ENCODE measurements at places on chromosomes 5 and 9. TPM values are rescaled to one million over a fixed set of nuclear protein-coding genes. Genes with fewer than 3 reads are reported as not detected.

GRCh38 chr5:178991190-178992145 is 3.7 kb downstream of the GRM6 start:
- H3K27me3 ChIP-seq, result no peaks in the 10 kb centered on the region
- H3K36me3 ChIP-seq, result no peaks in the 10 kb centered on the region
- no peaks in the 10 kb centered on the region for H3K4me1 ChIP-seq
- no peak overlapping the region for H3K27ac ChIP-seq

GRCh38 chr9:137171149-137171900 is 531 bp downstream of the TMEM210 start:
- H3K27me3 ChIP-seq, result peaks cover 58% of the 10 kb centered on the region
- H3K27ac ChIP-seq, result no peak overlapping the region
- H3K4me1 ChIP-seq, result peaks cover 5% of the 10 kb centered on the region

- H3K36me3 ChIP-seq, result peaks cover 51% of the 10 kb centered on the region
- H3K27ac ChIP-seq, result no peak overlapping the region
- no peak for DNase-seq
- peaks cover 10% of the 10 kb centered on the region for H3K4me1 ChIP-seq
- H3K4me3 ChIP-seq, result no peak overlapping the region
Observed at GRCh38 chr5:140565780-140566095, 1.1 kb downstream of the SLC35A4 start.

GRCh38 chr5:68169903-68170302 is 45.7 kb upstream of the PIK3R1 start:
- DNase-seq, result no peak
- H3K27me3 ChIP-seq, result no peaks in the 10 kb centered on the region
- H3K4me3 ChIP-seq, result no peak overlapping the region
- no peak overlapping the region for H3K27ac ChIP-seq
- H3K4me1 ChIP-seq, result no peaks in the 10 kb centered on the region
- H3K36me3 ChIP-seq, result no peaks in the 10 kb centered on the region

DNA sequence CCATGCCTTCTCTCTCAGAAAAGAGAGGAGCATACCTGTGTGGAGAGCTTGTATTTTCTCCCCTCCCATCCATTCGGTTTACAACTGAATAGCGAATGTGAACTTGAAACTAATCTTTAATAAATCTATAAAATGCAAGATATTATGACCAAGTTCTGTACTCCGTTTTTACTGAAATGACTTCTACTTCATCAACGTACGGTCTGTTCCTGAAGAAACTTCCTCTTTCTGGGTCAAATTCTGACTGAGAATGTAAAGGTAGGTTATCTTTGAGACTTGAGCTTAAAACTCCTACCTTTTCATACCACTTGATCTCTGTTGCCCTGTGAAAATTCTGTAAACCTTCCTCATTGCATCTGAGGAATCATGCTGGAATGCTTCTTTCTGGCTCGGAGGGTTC is 4.2 kb upstream of the CTNNAL1 start:
- H3K4me1 ChIP-seq, result no peaks in the 10 kb centered on the region
- no peaks in the 10 kb centered on the region for H3K27me3 ChIP-seq
- no peak for DNase-seq

DNA sequence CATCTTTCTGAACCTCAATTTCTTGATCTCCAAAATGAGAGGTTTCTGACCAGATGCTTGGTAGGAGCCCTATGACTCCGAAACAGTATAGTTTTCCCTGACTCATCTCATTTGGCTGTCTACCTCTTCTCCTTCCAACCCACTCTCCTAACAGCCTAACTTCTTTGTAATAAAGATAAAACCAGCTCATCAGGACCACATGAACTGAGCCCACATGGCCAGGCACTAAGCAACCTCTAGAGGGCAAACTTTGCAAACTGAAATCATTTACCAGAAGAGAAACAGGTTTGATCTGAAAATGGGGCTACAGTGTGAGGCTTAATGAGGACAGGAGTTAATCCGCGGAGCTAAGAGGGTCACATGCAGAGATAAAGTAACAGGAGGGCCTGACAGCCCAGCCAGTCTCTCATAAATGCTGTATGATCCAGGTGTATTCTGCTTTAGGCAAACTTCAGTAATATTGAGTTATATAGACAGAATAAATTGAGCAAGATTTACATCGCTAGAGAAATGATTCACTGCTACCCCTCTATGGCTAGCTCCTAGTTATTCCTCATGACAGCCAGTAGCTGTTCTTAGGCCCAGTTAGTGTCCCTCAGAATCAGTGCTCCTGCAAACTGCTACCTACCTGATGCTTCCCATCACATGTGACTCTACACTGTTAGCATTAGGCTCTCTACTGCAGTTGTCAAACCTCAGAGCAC is 64.6 kb downstream of the ABCA1 start:
- DNase-seq, result peak; percentile 65
- no peak overlapping the region for H3K27ac ChIP-seq
- no peaks in the 10 kb centered on the region for H3K27me3 ChIP-seq
- peaks cover 2% of the 10 kb centered on the region for H3K36me3 ChIP-seq
- H3K4me3 ChIP-seq, result no peak overlapping the region

GRCh38 chr5:96634881-96635280 is 27.3 kb upstream of the CAST start:
- no peak overlapping the region for H3K27ac ChIP-seq
- DNase-seq, result no peak
- H3K4me1 ChIP-seq, result no peaks in the 10 kb centered on the region
- H3K36me3 ChIP-seq, result no peaks in the 10 kb centered on the region
- H3K27me3 ChIP-seq, result no peaks in the 10 kb centered on the region

- H3K4me3 ChIP-seq, result no peak overlapping the region
- H3K4me1 ChIP-seq, result no peaks in the 10 kb centered on the region
- H3K27me3 ChIP-seq, result no peaks in the 10 kb centered on the region
- DNase-seq, result no peak
- H3K36me3 ChIP-seq, result no peaks in the 10 kb centered on the region
Observed at GRCh38 chr9:69916950-69917349, 96.3 kb downstream of the CFAP95 start.

GRCh38 chr5:78547731-78548615 is 100.6 kb downstream of the LHFPL2 start:
- no peaks in the 10 kb centered on the region for H3K4me1 ChIP-seq
- peak; percentile 35 for DNase-seq
- H3K27me3 ChIP-seq, result no peaks in the 10 kb centered on the region
- no peak overlapping the region for H3K4me3 ChIP-seq

DNA sequence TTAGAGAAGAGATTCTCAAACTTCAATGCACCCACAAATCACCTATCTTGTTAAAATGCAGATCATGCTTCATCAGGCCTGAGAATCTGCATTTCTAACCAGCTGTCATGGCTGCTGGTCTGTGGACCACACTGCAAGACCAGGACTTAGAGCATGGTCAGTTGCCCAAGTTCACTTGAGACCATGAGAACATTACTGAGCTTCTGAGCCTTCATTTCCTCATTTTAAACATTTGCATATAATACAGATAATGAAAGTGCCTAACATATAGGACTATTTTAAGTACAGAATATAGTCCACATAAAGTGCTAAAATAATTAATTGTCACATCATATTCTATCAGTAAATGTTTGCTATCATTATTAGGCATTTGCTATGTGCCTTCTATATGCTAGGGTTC is 260.8 kb upstream of the TNC start:
- DNase-seq, result no peak
- H3K4me3 ChIP-seq, result no peak overlapping the region

The OR1J2 gene
- polyA plus RNA-seq, result not detected

The SH3GL2 gene
- 0.70 TPM for polyA plus RNA-seq

- no peak for DNase-seq
- no peak overlapping the region for H3K4me3 ChIP-seq
Observed at GRCh38 chr9:26159575-26160392, 481.5 kb upstream of the TUSC1 start.

GRCh38 chr9:127219520-127219919 is 45.1 kb upstream of the GARNL3 start:
- no peaks in the 10 kb centered on the region for H3K27me3 ChIP-seq
- no peaks in the 10 kb centered on the region for H3K4me1 ChIP-seq
- H3K27ac ChIP-seq, result no peak overlapping the region
- H3K36me3 ChIP-seq, result no peaks in the 10 kb centered on the region
- no peak overlapping the region for H3K4me3 ChIP-seq
- no peak for DNase-seq

- no peak overlapping the region for H3K4me3 ChIP-seq
- H3K27me3 ChIP-seq, result no peaks in the 10 kb centered on the region
- H3K4me1 ChIP-seq, result no peaks in the 10 kb centered on the region
- DNase-seq, result no peak
Observed at GRCh38 chr5:43279548-43280274, 33.5 kb downstream of the HMGCS1 start.

The CSF1R gene
- 4.1 TPM for polyA plus RNA-seq

DNA sequence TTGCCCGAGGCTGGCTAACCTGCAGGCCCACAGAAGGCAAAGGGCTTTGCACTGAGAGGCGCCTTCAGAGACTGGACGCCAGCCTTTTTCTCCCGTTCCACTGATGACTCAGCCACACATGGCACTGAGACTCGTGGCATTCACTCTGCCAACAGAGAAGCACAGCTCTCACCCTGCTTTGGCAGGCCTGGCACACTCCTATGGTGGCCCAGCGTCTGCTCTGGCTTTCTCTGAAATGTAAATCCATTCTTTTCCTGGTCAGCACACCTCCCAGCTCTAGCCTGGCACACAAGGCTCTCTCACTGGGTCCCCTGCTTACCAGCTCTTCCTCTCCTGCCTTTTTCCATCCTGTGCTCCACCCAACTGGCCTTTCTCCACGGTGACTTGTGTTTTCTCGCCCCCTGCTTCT is 5.9 kb upstream of the MELK start:
- H3K4me1 ChIP-seq, result no peaks in the 10 kb centered on the region
- H3K36me3 ChIP-seq, result no peaks in the 10 kb centered on the region
- H3K4me3 ChIP-seq, result no peak overlapping the region
- H3K27me3 ChIP-seq, result no peaks in the 10 kb centered on the region

DNA sequence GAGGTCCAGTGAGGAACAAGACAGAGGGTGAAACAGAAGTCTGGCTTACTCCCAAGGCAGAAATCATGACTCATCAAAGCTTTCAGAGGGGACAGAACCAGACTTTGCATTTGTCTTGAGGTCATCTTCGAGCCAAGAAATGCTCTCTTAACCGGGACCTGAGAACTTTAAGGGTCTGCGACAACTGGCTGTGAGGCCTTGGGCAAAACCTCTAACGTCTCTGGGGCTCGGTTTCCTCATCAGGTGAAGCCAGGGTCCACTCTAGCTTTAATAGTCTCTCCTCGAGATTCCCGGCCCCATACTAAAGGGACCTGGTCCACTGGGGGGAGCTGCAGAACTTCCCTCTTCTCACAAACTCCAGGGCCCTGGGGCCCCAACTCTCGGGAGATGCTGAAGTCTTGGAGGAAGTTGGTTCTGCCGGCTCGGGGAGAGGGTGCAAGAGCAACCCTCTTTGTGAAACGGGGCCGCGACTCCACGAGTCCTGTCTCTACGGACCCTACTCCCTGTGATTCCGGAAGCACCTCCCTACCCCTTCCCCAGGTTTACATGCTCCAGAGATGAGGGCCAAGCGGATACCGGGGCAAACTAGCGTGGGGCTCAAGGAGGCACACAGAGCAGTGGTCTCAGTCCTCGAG is 2.6 kb downstream of the GLIS3 start:
- no peaks in the 10 kb centered on the region for H3K36me3 ChIP-seq
- H3K4me1 ChIP-seq, result no peaks in the 10 kb centered on the region
- peak overlapping the region; percentile 79 for H3K27ac ChIP-seq
- H3K4me3 ChIP-seq, result peak overlapping the region; percentile 75
- peak; percentile 71 for DNase-seq

- no peaks in the 10 kb centered on the region for H3K27me3 ChIP-seq
- no peaks in the 10 kb centered on the region for H3K4me1 ChIP-seq
- no peaks in the 10 kb centered on the region for H3K36me3 ChIP-seq
Observed at GRCh38 chr5:92518318-92518904, 1062.6 kb downstream of the NR2F1-AS1 start.

GRCh38 chr9:128565578-128565977 is 13.2 kb downstream of the SPTAN1 start:
- H3K27me3 ChIP-seq, result no peaks in the 10 kb centered on the region
- no peak overlapping the region for H3K4me3 ChIP-seq
- peaks cover 42% of the 10 kb centered on the region for H3K36me3 ChIP-seq
- DNase-seq, result no peak
- H3K27ac ChIP-seq, result no peak overlapping the region

GRCh38 chr9:96612105-96612965 is 7.3 kb downstream of the CDC14B start:
- no peaks in the 10 kb centered on the region for H3K27me3 ChIP-seq
- H3K4me3 ChIP-seq, result no peak overlapping the region
- H3K4me1 ChIP-seq, result no peaks in the 10 kb centered on the region
- peak; percentile 81 for DNase-seq

GRCh38 chr9:8489835-8490234 is 690.3 kb upstream of the DMAC1 start:
- no peak overlapping the region for H3K4me3 ChIP-seq
- no peaks in the 10 kb centered on the region for H3K27me3 ChIP-seq
- no peaks in the 10 kb centered on the region for H3K4me1 ChIP-seq
- H3K36me3 ChIP-seq, result no peaks in the 10 kb centered on the region
- no peak for DNase-seq
- no peak overlapping the region for H3K27ac ChIP-seq

DNA sequence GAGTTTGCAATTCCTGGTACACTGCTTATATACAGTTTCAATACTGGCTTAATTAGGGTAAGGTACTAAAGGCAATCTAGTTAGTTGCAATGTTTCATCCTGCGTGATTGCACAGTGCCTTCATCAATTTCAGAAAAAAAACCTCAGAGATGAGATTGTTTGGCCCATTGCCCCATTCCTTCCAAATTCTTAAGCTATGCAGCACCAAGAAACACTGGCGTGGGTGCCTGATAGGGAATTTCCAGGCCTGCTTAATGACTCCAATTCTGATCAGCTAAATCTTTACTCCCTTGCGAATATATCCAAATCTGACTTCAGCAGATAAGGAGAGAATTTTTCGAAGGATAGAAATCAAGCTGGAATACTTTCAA is 35.9 kb upstream of the GAS1 start:
- no peaks in the 10 kb centered on the region for H3K4me1 ChIP-seq
- no peaks in the 10 kb centered on the region for H3K27me3 ChIP-seq
- H3K4me3 ChIP-seq, result no peak overlapping the region
- H3K27ac ChIP-seq, result no peak overlapping the region

GRCh38 chr5:179907556-179908324 is at the start of gene TBC1D9B:
TSS of gene TBC1D9B (minus strand) at chr5:179907897. CDS start at chr5:179907821, 76 bp downstream.
- peak; percentile 87 for DNase-seq
- H3K27ac ChIP-seq, result peak within 1 kb of the TSS; percentile 40
- no peaks in the 10 kb centered on the region for H3K4me1 ChIP-seq
- H3K36me3 ChIP-seq, result no peaks in the 10 kb centered on the region
- peak within 1 kb of the TSS; percentile 88 for H3K4me3 ChIP-seq

The INSL6 gene
- not detected for polyA plus RNA-seq

The SPATA31D4 gene
- not detected for polyA plus RNA-seq

The PRDM9 gene
- not detected for polyA plus RNA-seq
